Stimulated activated CD8-positive, alpha-beta memory T cell treated with anti-CD3 and anti-CD28 coated beads, Interleukin-4, amount 100 ng/mL, for 1 hour (primary cell): ENCODE measurements at places on chromosomes 2 and 18.

DNA sequence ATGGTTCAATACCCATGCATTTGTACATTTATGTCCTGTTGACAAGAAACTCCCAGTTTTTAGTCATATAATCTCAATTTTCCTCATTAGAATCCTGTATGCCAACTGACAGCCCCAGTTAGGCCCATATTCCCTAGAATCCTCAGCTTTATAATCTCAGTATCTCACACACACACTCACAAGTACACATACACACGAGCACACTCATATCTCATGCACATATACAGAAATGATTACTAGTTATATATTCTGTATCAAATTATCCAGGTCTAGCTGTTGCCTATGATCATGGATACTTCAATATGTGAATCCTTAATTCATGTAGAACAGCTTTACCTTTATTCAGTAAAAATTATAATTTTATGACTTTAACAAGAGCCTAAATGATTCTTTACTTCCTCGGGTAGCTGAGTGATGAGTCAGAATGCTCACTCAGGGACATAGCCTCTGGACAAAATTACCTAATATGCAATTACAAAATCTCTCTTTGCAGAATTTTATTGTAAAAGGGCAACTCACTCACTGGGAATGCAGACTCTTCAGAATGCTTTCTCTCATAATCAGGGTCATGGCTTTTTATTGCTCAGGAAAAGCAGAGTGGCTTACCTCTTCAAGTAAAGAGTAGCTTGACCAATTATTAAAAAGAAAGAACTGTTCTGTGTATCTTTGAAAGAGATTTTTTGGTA is 193.6 kb upstream of the PIK3C3 start:
- no peak for DNase-seq

- DNase-seq, result no peak
These were observed 51.0 kb upstream of the ROCK2 start for GRCh38 chr2:11395389-11395788.

DNA sequence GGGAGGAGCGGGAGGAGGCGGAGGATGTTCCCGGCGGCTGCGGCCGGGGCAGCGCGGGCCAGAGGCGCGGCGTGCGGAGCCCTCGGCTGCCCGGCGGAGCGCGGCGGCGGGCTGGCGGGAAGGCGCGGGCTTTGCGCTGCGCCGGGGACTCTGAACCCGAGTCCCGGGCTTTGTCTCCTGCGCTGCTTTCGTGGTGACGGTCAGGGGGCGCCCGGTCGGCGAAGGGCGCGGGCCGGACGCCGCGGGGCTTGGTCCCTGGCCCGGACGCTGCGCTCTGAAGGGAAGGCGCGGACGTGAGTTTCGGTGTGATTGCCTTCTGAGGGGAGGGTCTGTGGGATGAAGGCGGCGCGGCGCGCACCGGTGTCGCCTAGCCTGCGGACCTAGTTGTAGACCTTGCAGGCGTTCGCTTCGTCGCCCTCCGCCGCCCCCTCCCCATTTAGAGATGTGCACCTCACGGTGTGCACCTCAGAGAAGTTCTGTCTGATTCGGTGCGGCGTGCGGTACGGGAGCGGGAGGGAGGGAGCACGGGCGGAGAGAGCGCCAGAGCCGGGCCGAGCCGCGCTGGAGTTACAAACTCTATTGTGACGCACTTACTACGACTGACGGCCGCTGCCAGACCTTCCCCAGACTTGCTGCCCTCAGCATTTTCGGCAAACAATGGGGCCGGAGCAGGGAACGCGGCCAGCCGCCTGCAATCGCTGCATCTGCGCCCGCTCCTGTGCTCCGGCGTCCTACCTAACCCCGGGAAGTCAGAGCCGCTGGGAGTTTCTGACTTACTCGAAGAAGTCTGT is 2.1 kb downstream of the BCL2L11 start:
- no peak for DNase-seq

GRCh38 chr2:148209603-148210002 is 188.7 kb downstream of the MBD5 start:
- DNase-seq, result no peak

DNA sequence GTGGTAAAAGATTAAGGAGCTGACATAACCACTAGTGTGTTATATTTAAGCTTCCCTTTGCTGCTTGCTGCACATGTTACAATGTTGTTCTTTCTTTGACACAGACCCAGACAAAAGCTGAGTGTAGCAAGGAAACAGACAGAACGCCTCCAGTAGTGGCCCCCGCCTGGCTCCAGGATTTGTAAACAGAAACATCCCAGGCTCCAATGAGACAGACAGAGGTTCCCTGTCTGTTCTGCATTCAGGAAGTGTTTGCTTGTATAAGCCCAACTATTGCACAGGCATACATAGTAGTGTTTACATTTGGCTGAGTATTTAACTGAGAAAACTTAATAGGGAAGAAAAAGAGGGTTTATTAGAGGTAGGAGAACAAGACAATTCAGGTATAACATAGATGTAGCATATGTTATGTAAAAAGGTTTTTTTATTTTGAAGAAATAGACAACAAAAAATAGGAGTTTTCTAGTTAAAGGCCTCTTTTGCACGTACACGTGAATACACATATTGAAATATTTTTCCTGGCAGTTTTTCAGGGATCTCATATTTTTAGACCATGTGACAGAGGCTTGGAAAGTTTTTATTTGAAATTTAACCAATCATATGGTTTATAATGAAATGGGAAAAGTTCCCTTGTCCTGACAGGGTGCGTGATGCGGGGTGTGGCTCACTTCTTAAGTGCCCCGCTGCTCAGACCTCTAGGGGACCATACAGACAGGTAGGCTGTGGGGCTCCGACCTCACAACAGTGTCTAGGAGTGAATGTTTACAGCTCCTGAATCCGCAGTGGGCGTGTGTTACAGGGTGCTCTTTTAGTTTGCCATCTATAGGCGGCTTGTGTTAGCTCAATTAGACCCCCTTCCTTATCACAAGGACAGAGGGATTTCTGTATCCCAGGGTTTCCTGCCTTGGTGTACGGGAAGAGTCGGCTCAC is 118.4 kb downstream of the BMPR2 start:
- DNase-seq, result no peak

- peak; percentile 24 for DNase-seq
These were observed 30.6 kb upstream of the TMBIM1 start for GRCh38 chr2:218322768-218323525.

GRCh38 chr2:109341355-109342255 is 212.6 kb downstream of the SH3RF3 start:
- DNase-seq, result no peak

DNA sequence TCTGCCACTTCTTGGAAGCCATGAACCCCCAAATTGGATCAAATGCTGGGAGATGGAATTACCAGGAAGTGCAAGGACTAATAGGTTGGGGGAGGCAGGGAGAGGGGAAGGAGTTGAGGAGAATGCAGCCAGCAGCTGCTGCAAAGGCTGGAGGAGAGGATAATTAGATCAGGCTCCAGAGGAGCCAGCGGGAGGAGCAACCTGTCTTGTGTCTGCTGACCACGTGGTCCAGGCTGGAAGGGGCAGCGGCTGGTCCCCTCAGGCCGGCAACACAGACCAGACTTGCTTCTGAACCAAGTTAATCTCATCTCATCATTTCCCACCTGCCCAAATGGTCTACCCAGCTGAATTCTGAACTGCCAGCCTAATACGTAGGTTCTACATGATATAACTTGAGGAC is 68.3 kb downstream of the MRO start:
- DNase-seq, result no peak

- DNase-seq, result no peak
These were observed 20.8 kb upstream of the TUBB6 start for GRCh38 chr18:12287131-12287681.

DNA sequence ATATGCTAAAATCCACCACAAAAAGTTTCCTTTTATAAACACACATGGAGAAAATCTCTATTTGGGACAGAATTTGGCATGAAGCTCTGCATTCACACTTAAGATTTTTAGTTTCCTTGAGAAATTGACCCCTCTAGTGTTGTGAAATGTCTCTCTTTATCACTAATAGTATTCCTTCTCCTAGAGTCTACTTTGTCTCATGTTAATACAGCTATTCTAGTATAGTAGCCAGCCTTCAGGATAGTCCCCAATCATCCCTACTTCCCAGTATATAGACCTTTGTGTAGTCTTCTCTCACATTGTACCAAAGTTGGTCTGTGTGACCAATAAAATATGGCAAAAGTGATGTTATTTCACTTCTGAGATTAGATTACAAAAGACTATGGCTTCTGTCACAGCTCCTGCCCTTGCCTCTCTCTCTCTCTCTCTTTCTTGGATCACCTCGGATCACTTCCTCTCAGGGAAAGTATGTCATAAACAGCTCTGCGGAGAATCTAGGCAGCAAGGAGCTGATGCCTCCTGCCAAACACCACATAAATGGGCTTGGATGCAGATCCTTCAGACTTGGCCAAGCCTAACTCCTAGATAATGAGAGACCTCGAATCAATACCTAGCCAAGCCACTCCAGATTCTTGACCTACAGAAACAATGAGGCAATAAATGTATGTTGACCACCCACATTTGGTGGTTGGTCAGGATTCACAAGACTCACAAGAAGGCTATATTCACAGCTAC is 59.7 kb upstream of the NABP1 start:
- no peak for DNase-seq

DNA sequence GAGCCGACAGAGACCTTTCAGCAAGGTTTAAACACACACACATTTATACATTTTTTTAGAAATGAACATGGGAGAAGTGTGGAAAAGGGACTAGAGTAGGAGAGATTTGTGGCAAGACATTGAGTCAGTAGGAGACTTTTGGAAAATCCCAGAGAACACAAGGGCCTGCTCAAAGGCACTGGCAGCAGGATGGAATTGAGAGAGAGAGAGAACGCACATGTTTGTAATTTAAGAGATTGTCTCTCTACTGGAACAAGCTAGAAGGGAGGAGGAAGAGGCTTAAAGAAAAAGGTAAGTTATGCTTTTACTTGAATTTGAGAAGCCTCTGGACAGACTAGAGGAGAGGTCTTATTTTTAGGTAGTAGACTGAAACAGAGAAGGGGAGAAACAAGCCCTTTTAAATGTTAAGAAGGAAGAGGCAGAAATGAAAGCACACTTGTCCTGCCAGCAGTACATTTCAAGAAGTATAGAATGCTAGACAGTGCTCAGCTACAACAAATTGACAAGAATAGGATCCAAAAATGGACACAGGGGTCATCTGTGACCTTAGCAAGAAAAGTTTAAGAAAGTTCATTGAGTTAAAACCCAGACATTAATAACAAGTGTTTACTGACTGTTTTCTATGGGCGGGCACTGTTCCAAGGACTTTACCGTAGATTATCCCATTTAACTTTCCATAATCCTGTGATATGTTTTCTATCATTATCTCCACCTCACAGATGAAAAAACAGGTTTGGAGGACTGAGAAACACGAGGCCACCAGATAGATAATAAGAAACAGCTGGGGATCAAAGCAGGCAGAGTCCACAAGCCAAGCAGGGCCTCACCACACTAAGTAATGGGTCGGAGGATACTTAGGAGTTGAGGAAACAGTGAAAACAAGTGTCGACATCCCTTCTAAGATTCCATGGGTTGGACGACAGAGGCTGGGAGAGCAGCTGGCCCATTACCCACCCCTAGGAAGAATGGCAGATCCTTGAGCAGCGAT is 306.5 kb upstream of the NRP2 start:
- DNase-seq, result no peak

DNA sequence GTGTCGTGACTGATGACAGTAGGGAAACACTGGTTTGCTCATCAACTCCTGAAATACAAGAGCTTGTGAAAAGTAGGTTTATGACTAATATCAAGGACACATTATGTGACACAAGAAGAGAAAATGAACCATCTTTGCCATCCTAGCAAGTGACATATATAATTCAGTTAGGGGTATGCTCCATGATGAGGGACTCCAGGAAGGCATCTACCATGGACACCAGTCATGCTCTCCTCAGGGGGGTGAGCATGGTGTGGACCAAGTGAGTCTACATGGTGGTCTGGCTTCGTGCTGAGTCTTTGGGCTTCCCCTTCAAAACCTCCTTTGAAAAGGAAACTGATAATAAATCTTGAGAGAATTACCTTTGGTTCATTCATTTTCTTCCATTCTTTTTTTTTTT is 11.7 kb upstream of the SERPINB5 start:
- DNase-seq, result no peak

GRCh38 chr2:119184512-119184911 is 26.0 kb upstream of the C1QL2 start:
- no peak for DNase-seq

DNA sequence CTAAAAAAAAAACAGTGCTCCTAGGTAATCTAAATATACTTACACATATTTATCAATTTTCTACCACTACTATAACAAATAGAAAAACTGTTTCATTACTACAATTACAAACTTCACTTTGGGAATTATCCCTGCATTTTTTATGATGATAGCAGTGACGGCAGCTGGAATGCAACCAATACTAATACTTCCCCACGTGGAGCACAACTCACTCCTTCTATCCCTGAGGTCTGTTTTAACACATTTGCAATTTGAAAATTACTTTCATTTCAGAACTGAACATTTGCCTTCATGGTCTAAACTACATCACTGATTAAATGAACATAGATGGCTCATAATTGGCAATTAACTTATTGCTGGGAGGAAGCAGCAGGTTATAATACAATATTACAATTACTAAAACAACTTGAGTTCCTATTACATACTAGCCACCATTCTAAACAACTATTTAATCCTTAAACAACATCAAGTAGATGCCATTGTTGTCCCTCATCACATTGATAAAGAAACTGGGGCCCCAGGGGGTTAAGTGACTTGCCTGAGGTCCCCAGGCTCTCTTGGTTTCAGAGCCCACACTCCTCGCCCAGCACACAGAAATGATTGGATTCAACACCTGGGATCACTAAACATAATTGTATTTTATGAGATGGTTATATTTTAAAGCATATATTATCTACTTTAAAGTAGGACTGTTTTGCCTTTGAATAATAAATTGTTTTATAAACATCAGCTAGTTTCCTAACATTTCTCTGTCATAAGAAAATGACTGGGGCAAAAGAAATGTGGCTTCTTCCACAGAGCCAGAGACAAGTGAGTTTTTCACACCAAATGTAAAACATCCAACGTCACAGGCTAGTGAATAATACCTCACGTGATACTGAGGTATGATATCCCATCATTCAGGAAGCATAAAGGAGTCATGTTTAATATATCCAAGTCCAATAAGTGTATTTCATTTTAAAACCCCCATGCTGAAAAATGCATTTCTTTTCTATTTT is 6.2 kb downstream of the COLEC12 start:
- no peak for DNase-seq

GRCh38 chr2:120029672-120030640 is 17.1 kb downstream of the EPB41L5 start:
- no peak for DNase-seq

- DNase-seq, result no peak
These were observed 2.2 kb downstream of the SGO2 start for GRCh38 chr2:200528228-200528627.

- DNase-seq, result no peak
These were observed 103.7 kb downstream of the LPIN1 start for GRCh38 chr2:11850082-11850481.

- DNase-seq, result no peak
These were observed 39.2 kb downstream of the MYO7B start for GRCh38 chr2:127574656-127575055.

GRCh38 chr2:174344716-174345461 is 10.1 kb downstream of the SP9 start:
- DNase-seq, result no peak

DNA sequence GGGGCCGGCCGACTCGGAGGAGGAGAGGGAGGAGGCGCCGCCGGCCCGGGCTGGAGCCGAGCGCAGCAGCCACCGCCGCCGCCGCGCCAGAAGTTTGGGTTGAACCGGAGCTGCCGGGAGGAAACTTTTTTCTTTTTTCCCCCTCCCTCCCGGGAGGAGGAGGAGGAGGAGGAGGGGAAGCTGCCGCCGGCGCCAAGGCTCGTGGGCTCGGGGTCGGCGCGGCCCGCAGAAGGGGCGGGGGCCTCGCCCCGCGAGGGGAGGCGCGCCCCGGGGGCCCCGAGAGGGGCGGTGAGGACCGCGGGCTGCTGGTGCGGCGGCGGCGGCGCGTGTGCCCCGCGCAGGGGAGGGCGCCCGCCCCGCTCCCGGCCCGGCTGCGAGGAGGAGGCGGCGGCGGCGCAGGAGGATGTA is 316 bp downstream of the CRIM1 start:
- no peak for DNase-seq
